ENCODE measurements at places on chromosomes 16 and 17.

DNA sequence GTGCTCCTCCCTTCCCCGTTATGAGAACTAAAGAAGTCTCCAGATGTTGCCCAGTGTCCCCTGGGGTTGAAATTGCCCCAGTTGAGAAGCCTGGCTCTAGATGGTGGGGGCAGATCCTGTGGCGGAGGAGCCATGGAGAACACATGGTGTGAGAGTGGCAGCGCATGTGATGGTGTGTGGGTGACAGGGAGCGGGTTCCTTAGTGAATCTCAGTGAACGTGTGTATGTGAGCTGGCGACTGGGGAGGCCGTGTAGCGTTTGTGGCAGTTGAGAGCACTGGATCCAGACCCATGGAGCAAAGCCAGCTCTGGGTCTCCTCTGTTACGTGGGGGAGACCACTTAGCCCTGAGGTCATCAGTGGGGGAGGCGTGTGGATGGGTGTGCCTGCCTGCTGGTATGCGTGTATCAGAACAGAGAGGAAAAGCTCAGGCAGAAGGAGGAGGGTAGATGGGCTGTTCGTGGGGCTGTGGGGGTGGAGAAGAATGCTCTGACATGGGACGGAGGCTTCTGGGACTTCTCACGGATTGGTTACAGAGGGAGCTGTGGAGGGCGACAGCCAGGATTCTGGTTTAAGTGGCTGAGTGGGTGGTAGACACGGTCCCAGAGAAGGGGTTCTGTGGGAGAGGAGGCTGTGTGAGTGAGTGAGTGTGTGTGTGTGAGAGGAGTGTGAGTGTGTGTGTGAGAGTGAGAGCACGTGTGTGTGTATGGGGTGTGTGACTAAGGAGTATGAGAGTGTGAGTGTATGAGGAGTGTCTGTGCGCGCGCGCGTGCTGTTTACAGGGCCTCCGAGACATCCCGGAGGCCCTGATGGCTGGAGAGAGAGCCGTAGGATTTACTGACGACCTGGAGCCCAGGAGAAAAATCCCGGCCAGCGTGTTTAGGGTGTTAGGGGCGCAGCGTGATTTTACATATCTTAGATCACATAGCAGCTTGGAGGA lies 193.8 kb downstream of the SNX29 start:
- DNase-seq, result no peak

DNA sequence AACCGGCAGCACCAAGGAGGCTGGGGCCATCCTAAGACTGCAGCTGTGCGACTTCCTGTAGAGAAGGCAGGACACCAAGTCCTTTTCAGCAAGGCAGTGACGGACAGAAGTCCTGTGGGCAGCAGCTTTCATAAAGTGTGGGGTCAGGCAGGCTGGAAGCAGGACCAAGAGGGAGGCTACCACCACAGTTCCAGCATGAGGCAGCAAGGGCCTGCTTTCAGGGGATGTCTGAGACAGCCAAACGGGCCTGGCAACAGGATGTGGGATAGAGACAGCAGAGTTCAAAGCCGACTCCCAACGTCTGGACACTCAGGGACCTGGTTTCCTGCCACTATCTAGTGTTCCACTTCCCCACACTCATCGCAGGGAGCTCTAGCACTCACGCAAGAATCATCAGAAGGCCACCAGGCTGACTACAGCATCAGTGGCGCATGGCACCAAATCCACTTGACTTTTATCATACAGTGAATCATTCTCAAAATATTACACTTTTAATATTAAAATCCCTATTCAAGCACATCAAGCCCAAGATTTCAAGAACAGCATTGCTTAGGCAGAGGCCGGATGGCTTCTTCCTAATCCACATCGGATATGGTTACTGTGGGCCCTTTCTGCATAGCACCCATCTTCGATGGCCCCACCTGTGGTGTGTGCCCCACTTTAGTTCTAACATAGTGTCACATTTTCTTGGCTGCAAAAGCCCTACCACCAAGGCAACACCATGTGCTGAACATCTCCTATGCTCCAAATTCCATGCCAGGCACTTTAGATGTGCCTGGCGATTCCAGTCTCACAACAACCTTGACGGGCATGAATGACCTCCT lies 5.2 kb downstream of the USP7 start:
- DNase-seq, result peak; percentile 54

DNA sequence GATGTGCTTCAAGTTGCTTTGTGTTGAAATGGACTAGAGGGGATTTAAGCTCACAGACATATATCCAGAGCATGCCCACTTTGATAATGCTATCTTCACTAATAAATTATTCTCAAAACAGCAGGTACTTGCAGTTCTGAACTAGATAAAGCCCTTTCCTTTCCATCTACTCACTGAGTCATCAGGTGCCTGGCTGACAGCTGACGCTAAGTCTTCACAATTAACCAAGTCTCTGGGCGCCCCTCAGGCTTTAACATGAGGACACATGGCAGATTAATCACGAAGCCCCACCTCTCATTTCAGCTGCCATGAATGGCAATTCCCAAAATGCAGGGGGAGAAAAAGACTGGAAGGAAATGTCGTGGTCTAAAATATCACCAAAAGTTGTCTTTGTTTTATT lies 29.5 kb upstream of the CRISPLD2 start:
- DNase-seq, result no peak

DNA sequence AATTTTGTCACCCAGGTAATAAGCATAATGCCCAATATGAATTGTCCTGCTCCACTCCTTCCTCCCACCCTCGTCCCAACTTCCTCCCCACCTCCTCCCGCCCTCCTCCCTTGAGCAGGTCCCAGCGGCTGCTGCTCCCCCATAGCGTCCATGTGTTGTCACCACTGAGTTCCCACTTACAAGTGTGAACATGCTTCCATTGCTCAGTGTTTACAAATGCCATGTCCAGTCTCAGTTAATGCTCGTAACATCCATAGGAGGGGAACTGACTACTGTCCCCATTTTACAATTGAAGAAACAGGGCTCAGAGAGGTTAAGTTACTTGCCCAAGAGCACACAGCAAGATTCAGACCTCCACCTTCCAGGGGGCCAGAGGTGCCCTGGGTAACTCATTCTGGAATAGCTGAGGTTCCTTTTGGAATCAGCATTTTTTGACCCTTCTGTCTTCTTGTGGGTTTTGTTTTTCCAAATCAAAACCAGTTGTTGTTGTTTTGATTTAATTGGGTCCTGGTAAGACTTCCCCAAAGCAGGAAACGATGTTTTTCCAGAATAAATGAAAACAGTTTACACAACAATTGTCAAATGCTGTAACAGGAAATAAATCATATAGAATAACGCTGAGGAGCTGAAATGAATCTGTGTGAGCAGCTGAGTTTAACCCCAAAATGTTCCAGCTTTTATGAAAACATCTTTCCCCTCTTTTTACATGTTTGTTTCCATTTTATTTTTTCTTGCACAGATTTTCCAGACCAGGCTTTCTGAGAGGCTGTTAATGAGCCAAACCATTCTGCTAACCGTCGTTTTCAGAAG lies 73.9 kb downstream of the ZDHHC7 start:
- DNase-seq, result no peak

GRCh38 chr17:19338031-19338990 lies 24.2 kb downstream of the B9D1 start:
- DNase-seq, result peak; percentile 86

- peak; percentile 17 for DNase-seq
Measured at GRCh38 chr16:53220585-53220984, 165.8 kb downstream of the CHD9 start.

DNA sequence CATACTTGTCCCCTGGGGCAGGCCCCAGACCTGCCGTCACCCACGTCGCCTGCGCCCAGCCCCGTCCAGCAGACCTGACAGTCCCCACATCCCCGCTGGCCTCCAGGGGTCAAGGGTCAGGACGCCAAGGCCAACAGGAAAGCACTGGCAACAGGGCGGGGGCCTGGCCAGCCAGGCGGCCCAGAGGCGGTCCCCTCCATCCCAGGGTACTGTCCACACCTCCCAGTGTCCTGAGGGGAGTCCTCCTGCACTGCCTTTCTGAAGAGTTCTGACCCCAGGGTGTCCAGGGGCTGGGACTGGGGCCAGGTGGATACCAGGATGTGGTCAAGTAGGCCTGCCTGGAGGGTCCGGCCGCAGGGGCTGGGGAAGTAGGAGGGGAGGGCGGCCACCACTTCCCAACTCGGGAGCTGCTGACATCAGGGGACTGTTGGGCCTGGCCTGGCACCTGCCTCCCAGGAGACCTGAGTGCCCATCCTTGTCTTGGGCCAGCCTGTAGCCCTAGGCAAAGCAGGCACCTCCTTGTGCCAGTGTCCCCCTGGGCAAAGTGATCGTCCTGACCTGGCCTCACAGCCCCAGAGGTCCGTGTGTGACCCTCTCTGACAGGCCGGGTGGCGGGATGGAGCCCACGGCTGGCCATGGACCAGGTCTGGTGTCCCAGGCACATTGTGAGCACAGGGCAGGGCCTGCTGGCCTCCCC lies 6.7 kb upstream of the AXIN1 start:
- no peak for DNase-seq

DNA sequence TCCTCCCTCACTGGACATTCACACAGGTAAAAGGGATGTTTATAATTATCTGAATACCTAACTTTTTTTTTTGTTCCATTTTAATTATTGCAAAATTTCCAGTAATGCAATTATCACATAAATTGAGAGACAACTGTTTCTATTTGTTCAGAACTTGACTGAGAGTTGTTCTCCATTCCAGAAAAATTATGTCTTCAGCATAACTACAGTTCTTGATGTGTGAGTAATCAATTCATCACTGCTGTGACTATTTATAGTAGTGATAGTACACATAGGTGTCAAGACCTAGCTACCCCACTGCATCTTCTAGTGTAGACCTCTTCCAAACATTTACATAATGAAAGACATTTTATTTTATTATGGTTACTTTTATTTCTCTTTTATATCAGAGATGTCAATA lies 5.8 kb upstream of the TNRC6A start:
- no peak for DNase-seq

- DNase-seq, result no peak
Measured at GRCh38 chr17:73742948-73743381, 98.7 kb upstream of the SDK2 start.

GRCh38 chr16:1537763-1538289 lies 4.4 kb downstream of the TMEM204 start:
- no peak for DNase-seq

DNA sequence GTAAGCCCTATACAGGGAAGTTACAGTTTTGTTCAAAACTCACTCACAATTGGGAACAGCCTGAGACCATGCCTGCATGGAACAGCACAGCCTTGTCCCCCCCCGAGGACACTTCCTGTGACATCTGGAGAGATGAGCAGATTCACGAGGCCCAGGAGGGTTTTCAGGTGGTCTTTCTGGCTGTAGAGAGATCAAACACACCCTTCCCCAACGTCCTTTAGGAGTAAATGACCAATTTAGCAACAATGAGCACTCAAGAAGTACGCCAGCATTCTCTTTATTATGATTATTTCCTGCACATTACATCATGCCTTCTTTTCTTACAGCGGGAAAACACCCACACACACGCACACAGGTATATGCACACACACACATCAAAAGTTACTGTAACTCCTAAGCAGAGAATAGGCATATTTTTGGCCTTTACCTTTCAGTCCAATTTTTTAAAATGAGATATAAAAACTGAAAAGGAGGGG lies 39.0 kb downstream of the ADCY9 start:
- DNase-seq, result no peak

DNA sequence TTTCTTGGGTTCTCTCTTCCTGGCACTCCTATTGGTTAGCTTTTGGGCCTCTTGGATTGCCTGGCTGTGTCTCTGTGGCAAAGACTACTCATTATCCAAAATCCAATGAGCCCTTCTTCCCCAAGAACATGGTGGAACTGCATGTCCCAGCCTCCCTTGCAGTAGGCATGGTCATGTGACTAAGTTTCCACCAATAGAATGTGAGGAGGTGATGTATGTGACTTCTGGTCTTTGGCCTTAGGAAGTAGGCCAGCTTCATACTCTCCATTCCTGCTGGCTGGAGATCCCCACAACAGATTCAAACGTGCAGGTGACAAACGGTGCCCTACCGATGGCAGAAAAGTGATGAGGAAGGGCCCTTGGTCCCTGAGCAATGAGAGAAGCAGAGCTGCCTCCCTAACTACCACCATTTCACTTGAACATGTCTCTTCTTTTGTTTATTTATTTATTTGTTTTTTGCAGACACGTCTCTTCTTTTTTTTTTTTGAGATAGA lies 17.3 kb upstream of the SPN start:
- DNase-seq, result peak; percentile 84

DNA sequence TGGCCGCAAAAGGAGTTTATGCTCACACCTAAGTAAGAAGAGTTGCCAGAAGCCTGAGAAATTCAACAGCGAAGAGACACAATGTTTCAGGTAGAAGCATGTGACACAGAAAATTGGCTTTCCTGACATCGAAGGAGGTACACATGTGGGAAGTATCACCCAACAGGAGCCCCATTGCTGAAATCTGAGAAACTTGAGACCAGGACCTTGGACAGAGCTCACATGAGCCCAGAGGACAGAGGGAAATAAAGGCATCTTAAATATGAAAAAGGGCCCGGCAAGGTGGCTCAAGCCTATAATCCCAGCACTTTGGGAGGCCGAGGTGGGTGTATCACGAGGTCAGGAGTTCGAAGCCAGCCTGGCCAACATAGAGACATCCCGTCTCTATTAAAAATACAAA lies 304.1 kb upstream of the C16orf82 start:
- DNase-seq, result no peak

GRCh38 chr16:66515596-66516508 lies 34.1 kb downstream of the TK2 start:
- DNase-seq, result peak; percentile 37

GRCh38 chr17:44473367-44473766 lies 29.8 kb downstream of the GPATCH8 start:
- DNase-seq, result no peak

DNA sequence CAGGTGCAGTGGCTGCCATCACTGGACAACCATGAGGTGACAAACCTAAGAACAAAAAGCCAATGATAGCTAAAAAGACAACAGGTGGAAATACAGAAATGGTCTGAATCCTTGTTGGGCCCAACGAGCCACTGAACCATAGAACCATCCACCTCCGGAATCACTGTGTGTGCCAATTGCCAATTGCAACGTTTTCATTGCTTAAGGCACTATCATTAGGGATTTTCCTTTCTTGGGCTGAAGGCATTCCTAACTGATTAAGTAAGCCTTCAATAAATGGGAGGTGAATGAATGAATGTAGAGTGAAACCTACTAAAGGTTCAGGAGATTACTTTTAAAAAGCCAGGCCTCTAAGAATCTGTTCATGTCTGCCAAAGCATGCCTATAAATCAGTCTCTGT lies 3.6 kb downstream of the USP31 start:
- DNase-seq, result no peak

- DNase-seq, result no peak
Measured at GRCh38 chr17:74449773-74450172, 16.7 kb upstream of the CD300A start.
